Activated gamma-delta T cell treated with anti-CD3 and anti-CD28 coated beads, Interleukin-2, amount 50 U/mL, for 16 hours (primary cell): ENCODE measurements at places on chromosomes 12 and 14.

GRCh38 chr14:81473456-81474147 is 60.1 kb downstream of the SEL1L start:
- no peak for DNase-seq

GRCh38 chr14:91872517-91873470 is 5.5 kb upstream of the TC2N start:
- DNase-seq = no peak

DNA sequence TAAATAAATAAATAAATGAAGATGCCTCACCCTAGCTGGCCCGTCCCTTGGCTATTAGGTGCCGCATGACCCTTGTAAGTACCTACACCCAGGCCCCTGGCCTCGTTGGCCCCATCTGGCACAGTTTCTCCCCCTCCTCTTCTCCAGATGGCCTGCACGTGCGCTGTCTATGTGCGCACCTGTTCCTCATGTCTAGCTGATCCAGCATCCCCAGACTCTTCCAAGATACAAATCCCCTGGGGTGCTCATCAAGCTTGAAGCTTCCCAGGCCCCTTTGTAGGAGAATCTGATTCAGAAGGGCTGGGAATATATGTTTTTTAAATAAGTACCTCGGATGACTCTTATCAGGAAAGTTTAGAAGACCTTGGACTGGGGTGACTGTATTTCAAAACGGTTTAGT is 133.3 kb downstream of the CHST11 start:
- no peak for DNase-seq

GRCh38 chr14:65344011-65344410 is 68.5 kb upstream of the FUT8 start:
- DNase-seq = no peak

DNA sequence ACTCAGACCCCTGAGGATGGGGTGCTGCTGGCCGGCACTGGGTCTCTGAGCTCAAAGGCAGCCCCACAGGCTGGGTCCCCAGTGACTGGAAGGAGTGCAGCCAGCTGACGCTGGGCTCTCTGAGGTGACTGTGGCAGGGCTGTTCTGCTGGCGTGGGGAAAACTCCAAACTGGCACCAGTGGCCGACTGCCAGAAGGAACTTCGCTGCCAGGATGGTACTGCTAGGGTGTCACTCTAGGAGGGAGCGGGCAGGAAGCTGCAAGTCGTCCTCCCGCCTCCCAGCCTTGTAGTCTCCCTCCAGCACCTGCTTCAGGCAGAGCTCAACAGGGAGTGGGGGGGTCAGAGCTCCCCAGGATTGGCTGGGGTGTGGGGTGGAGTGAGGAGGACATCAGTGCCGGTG is 41.3 kb downstream of the CDC42BPB start:
- no peak for DNase-seq

DNA sequence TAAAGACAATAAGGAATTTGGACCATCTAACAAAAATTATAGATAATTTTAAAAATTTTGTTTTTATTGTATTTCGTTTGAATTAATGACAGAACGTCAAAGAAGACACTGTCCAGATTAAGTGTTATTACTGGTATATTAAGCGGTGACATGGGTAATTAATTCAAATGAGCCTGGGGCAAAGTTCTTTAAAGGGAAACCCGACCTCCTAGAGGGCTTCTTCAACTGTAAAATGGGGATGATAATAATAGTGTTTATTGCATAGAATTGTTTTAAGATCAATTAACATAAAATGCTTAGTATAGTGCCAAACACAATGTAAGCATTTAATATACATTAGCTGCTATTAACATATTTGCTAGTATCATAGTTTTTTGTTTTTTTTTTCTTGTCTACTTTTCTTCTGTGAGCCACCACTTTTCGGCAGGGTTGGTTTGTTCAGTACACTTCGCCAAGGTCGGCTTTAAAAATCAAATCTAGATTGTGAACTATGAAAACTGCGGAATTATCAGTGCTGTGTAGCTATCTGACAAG is 514 bp upstream of the LARP4 start:
- DNase-seq = no peak

- no peak for DNase-seq
Measured at GRCh38 chr12:100755186-100755585, 39.4 kb upstream of the ANO4 start.

DNA sequence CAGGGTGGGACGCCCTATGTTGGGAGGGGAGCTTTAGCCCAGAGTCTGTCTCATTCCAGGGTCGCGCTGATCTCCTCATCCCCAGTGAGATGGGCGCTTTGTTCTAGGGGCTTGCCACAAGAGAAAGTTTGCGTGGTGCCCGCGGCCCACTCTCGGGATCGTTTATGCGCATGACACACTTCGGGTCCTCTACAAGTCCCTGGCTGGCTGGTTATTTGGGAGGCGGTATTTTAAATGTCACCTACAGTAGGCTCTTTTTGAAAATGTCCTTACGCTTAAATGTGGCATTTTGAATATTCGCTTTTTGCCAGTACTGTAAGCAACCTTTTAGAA is 541 bp downstream of the GOLT1B start:
- peak; percentile 21 for DNase-seq

DNA sequence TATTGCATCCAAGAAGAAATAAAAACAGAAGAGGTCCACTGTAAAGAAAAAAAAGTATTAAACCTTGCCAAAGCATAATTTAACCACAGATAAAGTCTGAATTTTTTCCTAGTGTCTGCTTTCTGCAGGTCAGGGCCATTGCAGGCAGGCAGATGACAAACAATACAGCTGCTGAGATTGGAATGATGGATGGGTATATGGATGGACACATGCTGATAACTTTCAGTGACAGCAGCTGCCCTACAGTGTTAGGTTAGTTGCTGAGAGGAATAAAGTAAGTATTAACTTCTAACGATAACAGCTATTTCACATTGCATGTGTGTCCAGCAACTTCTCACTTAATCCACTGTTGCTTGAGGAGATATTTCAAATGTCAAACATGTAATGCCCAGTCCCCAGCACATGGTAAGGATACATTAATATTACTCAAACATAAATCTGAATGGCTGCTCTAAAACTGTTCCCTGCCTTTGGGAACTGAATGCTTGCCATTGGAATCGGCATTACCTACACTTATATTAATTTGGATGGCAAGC is 515.3 kb downstream of the RMST start:
- no peak for DNase-seq

DNA sequence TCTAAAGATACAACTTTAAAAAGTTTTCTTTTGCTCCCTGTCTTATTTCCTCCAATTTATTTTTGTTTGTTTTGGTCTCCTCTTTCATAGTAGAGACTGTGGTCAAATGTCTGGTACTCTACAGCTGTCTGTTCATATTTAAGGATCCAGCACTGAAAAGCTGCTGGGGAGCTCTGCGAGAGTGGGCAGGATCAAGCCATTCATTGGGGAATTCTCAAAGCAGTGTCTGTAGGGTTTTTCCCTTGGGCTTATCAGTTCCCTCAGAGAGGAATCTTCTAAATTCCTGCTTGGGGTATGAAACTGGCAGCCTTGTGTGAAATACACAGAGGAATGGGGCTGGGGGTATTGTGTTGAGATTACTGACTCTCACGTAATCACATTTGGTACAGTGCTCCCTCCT is 52.3 kb downstream of the FNTB start:
- DNase-seq = no peak

- DNase-seq = no peak
Measured at GRCh38 chr12:94590428-94590827, 59.9 kb downstream of the TMCC3 start.

DNA sequence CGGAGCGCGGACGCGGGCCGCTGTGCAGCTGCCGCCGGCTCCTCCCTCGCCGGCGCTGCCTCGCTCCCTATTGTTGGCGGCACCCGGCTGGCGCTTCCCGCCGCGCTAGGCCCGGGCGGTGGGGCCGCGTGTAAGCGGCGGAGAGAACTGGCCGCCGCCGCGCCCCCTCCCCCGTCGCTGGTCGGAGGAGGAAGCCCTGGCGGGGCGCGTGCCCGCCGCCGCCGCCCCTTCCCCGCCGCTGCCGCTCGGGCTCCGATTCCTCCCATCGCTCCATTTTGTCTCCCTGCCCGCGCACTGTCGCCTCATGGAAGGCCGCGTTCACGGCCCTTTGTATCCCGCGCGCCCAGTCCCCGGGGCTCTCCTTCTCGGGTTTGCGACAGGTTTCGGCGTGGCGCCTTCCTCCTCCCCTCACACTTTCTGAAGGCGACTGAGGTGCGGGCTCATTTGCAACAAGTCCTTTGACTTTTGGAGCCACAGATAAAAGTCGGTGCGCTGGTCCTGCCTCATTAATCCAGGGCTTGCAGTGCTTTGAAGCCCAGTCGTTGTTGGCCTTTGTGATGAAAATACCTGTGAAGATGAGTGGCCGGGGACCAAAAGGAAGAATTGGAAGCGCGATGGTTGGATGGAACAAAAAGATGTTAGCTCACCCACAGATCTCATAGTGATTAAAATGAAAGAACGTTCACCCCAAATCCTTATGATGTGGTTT is 707 bp downstream of the CPSF6 start:
- DNase-seq = peak; percentile 29

GRCh38 chr14:102206918-102207317 is 67.2 kb downstream of the WDR20 start:
- no peak for DNase-seq

GRCh38 chr12:28963554-28963953 is 185.5 kb upstream of the FAR2 start:
- DNase-seq = no peak

GRCh38 chr14:71597955-71598660 is 334.1 kb upstream of the RGS6 start:
- DNase-seq = no peak

DNA sequence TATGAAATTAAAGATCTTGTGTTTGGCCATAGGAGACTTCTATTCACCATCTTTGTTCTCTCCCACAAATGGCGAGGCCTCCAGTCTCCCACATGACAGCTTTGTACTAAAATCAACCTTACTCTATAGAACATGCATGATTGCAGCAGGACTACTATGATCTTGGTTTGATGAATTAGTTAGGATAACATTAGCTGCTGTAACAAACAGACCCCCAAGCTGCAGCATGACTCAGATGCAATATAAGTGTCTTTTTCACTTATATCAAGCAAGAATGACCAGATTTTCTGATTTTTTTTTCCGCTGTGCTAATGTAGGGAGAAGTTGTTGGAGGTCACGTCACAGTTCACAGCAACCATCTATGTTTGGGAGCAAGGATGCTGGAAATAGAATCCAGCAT is 10.8 kb upstream of the OAS3 start:
- no peak for DNase-seq

DNA sequence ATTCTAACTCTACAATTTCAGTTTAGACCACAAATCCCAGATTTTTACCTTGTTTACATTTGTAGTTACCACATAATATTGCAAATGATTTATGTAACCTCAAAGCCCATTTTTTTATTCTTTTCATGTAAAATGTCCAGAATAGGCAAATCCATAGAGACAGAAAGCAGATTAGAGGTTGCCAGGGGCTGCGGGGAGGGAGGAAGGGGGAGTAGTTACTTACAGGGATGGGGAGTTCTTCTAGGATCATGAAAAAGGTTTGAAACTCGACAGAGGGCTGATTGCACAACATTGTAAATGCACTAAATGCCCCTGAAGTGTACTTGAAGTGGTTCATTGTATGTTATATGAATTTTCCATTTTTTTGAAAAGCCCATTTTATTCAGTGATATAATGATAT is 66.5 kb downstream of the PPP2R5C start:
- no peak for DNase-seq

DNA sequence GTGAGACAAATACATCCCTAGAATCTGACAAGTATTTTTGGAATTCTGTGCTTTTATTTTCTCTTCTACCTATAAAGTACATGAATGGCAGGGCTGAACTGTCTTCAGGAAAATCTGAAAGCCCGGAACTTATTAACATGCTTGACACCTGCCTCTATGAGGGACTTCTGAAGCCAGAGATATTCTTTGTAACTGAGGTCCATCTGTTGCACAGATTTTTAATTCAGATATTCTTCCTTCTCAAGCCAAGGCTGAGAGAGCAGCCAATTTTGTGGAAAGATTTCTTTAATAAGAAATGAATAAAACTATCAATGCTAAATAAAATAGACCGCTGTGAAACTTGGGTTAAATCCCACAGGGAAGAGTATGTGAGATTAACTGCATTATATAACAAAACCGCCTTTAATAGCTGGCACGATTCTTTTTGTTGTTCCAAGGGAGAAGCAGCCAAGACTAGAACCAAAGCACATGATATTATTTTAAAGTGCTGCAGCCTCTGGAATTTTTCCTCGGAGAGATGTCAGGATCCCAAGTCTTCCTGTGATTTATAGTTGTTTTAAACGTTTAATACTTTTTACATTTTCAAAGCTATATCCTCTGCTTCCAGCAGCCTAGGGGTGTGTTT is 148.9 kb downstream of the CRADD start:
- no peak for DNase-seq

DNA sequence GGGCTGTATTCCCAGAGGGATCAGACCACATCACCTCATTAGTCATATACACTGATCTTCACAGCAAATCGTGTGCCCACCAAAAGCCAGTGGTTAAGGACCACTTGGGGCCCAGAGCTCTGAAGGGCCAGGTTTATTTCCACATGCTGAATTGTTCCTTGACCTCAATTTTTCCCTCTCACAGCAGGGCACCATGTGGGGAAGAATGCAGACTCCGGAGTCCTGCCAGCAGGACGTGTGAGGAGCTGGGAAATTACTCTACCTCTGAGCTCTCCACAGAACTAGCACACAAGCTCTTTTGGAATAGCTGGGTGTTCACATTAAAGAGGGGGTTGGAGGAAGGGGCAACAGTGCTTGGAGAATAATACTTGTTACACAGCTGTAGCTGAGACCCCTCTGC is 57.6 kb upstream of the SEL1L start:
- DNase-seq = no peak

GRCh38 chr14:25150934-25151790 is 101.2 kb upstream of the STXBP6 start:
- no peak for DNase-seq

DNA sequence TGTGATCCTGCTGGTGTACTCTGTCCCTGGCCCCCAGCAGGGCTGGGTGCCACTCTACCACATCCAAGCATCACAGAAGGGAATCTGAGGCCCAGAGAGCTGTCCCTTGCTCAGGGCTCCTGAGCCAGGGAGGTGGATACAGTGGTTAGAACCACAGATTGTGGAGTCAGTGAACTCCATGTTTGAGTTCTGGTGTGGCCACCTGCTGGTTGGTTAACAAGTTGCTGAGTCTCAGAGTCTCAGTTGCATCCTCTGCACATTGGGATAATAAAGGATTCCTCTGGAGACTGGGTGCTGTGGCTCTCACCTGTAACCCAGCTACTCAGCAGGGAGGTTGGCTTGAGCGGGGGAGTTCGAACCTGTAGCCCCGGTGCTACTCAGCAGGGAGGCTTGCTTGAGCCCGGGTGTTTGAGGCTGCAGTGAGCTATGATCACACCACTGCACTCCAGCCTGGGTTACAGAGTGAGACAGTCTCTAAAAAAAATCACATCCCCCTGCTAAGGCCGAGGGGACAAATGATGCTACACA is 39.4 kb downstream of the MVK start:
- no peak for DNase-seq

DNA sequence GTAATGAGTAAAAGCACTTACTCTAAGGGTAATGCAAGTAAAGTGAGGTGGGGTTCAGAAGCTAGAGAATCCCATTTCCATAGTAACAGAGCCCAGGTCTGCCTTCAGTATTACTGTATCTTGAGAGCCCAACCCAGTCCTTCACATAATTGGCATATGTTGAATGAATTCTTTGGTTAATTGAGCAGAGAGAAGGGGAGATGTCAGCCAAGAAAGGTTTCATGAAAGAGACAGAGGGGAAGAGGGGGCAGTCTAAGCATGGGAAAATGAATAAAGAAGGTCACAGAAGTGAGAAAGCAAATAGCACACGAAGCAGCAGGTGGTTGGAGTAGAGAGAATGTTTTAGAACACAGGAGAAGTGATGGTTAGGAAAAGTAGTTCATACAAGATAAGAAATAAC is 371.1 kb downstream of the SEC23A start:
- no peak for DNase-seq
